HT1080 (cell line): ENCODE measurements at places on chromosomes 5 and 9. TPM values are rescaled to one million over a fixed set of nuclear protein-coding genes. Genes with fewer than 3 reads are reported as not detected.

ZDHHC11B gene
- 0.40 TPM in 1 of 2 replicates, not detected in the other for total RNA-seq

GABRA6 gene
- total RNA-seq, result 1.9 and 2.9 TPM in 2 replicates

LCN9 gene
- total RNA-seq, result not detected in 2 replicates

- no peak for DNase-seq
These were observed 32.1 kb upstream of the MVB12B start for GRCh38 chr9:126294331-126295081.

DNA sequence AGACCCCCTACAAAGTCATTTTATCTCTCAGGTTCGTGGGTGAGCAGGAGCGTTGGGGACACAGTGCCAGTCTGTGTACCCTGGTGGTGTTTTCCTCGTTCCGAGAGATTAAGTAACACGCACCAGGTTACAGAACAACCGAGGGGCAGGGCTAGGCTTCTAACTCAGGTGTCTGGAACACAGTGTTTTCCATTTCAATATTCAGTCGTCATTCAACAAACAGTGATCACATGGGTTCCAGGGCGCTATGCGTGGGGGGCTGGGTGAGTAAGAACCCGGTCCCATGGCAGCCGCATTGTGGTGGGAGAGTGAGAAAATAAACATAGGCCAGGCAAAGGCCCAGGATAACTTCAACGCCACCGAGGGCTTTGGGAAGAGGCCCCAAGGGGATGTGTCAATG, 55.9 kb upstream of the RNU6ATAC start:
- no peak for DNase-seq

DNA sequence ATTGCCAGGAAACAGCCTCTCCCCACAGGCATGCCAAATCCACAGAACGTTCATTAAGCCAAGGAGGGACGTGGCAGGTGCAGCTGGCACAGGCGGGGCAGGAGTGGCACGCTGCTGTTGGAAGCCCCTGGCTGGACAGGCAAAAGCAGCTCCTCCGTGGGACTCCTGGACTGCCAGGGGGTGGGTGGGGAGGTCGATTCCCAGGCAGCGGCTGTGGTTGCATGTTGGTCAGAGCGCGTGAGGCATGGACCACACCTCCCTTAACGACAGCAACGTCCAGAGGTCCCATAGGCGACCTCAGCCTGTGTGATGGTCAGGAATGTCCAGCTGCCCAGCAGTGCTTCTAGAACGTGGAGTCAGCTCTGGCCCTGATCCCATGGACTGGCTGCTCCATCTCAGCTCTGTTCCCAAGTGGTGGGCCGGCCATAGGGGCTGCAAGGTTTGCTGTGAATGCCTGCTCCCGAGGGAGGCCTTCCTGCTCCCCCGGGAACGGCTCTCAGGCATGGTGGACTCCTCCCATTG, 6.9 kb downstream of the SLC6A19 start:
- no peak for DNase-seq

- no peak for DNase-seq
These were observed 887.0 kb downstream of the NR2F1-AS1 start for GRCh38 chr5:92694067-92694466.

DNA sequence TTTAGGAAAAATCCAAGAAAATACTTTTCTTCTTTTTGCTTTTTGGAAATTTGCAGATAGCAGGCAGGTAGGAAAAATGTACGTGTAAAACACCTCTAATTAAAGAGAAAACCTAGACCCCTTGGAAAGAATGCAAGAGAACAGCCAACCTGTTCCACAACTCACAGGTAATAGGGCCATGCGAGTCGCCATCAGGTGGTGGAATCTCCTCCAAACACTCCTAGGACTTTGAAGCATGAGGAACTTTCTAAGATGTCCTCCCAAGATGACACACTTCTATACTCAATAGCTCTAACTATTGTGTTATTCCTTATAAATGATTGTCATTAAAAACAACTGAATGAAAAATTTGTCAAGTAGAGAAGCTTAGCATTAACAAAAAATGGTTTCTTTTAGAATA, 174.0 kb downstream of the TMC1 start:
- no peak for DNase-seq
